Tibial nerve (tissue), 4 donors: ENCODE measurements at places on chromosomes 12 and 14.

- no peaks in the 10 kb centered on the region for H3K36me3 ChIP-seq
- no peak overlapping the region for H3K27ac ChIP-seq
- no peaks in the 10 kb centered on the region for H3K4me1 ChIP-seq
- H3K27me3 ChIP-seq, result no peaks in the 10 kb centered on the region
- H3K4me3 ChIP-seq, result no peak overlapping the region
- DNase-seq, result no peak
Measured at GRCh38 chr12:67419810-67420209, 150.7 kb downstream of the CAND1 start.

- H3K27me3 ChIP-seq, result no peaks in the 10 kb centered on the region
- H3K36me3 ChIP-seq, result no peaks in the 10 kb centered on the region
- no peak overlapping the region for H3K4me3 ChIP-seq
- no peaks in the 10 kb centered on the region for H3K4me1 ChIP-seq
- H3K27ac ChIP-seq, result no peak overlapping the region
Measured at GRCh38 chr12:103336940-103337339, 158.8 kb downstream of the C12orf42 start.

DNA sequence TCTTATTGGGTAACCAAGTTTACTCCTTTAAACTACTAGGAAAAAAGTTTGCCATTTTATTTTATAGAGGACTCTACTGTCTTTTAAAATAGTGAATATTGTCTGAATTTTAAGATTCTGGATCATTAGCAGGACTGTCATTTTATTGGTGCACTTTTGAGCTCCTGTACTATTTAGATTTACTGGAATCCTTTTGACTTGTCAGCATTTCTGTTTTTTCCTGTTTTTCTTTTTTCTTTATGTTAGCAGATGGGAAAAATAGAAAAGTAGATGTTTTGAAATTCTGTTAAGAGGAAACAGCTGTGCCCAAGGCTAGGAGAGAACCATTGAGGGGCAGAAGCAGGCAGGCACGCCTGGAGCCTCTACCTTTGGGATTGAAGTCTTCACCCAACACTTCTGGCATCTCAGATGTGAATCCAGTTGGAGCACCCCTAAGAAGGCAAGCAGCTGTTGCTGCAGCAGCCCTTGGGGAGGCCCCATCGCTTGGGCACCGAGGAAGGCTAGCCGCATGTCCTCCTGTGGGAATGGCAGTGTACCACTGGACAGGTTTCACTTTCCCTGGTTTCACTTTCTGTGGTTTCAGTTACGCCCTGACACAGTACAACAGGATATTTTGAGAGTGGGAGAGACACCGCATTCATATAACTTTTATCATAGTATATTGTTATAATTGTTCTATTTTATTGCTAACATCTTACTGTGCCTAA lies 11.5 kb downstream of the RIMKLB start:
- peaks cover 57% of the 10 kb centered on the region for H3K4me1 ChIP-seq
- peak overlapping the region; percentile 74 for H3K27ac ChIP-seq
- H3K27me3 ChIP-seq, result no peaks in the 10 kb centered on the region
- peak overlapping the region; percentile 20 for H3K4me3 ChIP-seq
- H3K36me3 ChIP-seq, result peaks cover 8% of the 10 kb centered on the region

DNA sequence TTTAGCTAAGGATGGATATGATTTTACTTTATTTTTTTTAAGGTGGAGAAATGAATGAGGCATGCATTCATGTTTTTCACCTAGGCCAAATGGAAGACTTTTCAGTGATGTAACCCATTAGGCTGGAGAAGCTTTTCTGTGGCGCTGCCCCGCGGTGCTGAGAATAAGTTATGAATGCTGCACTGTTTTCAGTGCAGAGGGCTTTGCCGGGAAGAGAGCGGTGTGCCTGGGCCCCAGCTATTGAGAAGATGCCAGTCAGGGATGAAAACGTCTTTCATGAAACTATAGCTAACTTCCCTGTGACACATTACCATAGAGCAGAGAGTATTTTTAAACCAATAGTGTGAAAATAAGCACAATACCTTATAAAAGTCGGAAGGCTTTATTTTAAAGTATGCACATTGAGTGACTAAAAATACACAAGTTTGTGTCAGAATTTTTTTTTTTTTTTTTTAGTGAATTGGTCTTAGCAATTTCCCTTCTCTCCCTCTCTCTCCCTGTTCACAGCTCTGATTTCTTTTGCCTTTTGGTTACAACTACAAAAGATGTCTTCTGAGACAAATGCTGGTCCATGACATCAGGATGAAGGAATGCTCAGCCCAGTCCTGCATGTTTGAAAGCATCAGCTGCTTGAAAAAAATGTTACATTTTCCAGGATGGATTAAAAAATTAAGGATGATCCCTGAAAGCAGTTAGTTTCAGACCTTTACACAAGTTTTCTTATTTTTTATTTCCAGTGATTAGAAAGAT lies 48.3 kb downstream of the NPAS3 start:
- no peaks in the 10 kb centered on the region for H3K36me3 ChIP-seq
- H3K4me3 ChIP-seq, result no peak overlapping the region
- peak overlapping the region; percentile 27 for H3K27ac ChIP-seq
- no peak for DNase-seq
- H3K27me3 ChIP-seq, result no peaks in the 10 kb centered on the region

DNA sequence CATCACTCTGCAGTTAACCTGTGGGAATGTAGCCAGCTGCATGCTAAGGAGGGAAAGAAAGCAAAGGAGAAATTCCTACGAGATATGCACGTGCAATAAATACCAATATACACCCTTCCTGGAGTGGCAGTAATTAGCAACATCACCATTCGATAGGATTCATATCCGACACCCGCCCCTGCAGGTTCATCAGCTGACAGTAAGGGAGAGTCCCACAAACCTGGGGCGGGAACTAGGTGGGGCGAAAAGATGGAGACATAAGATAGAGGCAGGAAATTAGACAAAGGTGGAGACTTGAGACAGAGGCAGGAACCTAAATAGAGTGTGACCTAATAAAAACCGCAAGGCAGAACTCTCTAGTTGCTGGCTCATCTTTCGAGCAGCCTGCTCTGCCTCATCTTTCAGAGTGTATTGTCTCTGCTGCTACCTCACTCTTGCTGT lies 51.6 kb downstream of the PLEKHG3 start:
- H3K36me3 ChIP-seq, result no peaks in the 10 kb centered on the region
- no peaks in the 10 kb centered on the region for H3K4me1 ChIP-seq
- H3K27me3 ChIP-seq, result no peaks in the 10 kb centered on the region
- H3K27ac ChIP-seq, result no peak overlapping the region

DNA sequence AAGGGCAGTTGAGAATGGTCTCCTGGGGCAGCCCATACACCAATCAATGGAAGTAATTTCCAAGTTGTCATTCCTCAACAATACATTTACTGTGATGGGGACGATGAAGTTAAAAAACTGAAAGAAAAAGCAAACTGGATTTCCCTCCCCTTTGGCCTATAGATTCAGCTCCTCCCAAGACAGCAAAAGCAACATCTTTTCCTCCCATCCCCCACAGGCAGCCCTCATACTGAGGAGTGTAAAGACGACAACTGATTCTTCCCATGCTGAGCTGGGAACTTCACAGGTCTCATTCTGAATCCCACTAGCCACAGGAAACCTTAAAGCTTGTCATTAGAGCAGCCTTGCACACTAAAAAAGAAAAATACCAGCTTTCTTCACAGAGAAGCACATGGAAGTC lies 48.5 kb downstream of the PITPNM2 start:
- no peak overlapping the region for H3K4me3 ChIP-seq
- H3K27me3 ChIP-seq, result no peaks in the 10 kb centered on the region
- H3K36me3 ChIP-seq, result no peaks in the 10 kb centered on the region
- no peak overlapping the region for H3K27ac ChIP-seq

GRCh38 chr14:102235275-102235897 lies 69.6 kb downstream of the MOK start:
- H3K4me1 ChIP-seq, result no peaks in the 10 kb centered on the region
- H3K27me3 ChIP-seq, result no peaks in the 10 kb centered on the region
- no peaks in the 10 kb centered on the region for H3K36me3 ChIP-seq
- H3K27ac ChIP-seq, result no peak overlapping the region
- H3K4me3 ChIP-seq, result no peak overlapping the region
- peak; percentile 82 for DNase-seq

GRCh38 chr14:70759398-70759797 lies 49.9 kb downstream of the MAP3K9 start:
- H3K4me3 ChIP-seq, result no peak overlapping the region
- no peaks in the 10 kb centered on the region for H3K27me3 ChIP-seq
- DNase-seq, result no peak
- no peaks in the 10 kb centered on the region for H3K36me3 ChIP-seq

DNA sequence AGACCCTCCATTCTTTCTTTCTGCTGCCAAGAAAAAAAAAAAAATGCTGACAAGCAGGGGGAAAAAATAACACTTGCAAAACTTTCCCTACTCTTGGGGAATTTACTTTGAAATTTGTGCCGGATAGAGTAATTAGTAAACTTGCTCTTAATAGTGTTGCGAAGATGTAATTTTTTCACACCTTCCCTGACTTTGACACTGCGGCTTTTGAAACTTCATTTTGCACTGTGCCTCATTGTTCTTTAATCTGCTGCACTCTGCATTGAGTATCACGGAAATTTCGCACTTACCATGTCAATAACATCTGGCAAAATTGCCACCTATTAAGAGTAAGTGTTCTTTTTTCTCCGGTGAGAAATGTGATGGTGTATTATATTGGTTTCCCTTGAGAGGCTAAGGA lies 596.1 kb downstream of the VRK1 start:
- no peak overlapping the region for H3K4me3 ChIP-seq
- no peaks in the 10 kb centered on the region for H3K36me3 ChIP-seq
- peaks cover 4% of the 10 kb centered on the region for H3K4me1 ChIP-seq
- no peak for DNase-seq
- H3K27me3 ChIP-seq, result no peaks in the 10 kb centered on the region
- no peak overlapping the region for H3K27ac ChIP-seq

- no peak for DNase-seq
- H3K4me1 ChIP-seq, result no peaks in the 10 kb centered on the region
- no peaks in the 10 kb centered on the region for H3K27me3 ChIP-seq
- no peak overlapping the region for H3K4me3 ChIP-seq
- H3K36me3 ChIP-seq, result no peaks in the 10 kb centered on the region
Measured at GRCh38 chr12:77060136-77060882, 5.1 kb downstream of the E2F7 start.

- H3K36me3 ChIP-seq, result no peaks in the 10 kb centered on the region
- no peaks in the 10 kb centered on the region for H3K4me1 ChIP-seq
- H3K27ac ChIP-seq, result no peak overlapping the region
- H3K27me3 ChIP-seq, result no peaks in the 10 kb centered on the region
- no peak for DNase-seq
Measured at GRCh38 chr12:25681580-25681979, 128.5 kb upstream of the LMNTD1 start.

- H3K4me1 ChIP-seq, result no peaks in the 10 kb centered on the region
- DNase-seq, result no peak
- H3K36me3 ChIP-seq, result no peaks in the 10 kb centered on the region
- H3K4me3 ChIP-seq, result no peak overlapping the region
- no peaks in the 10 kb centered on the region for H3K27me3 ChIP-seq
Measured at GRCh38 chr12:4241592-4241991, 32.0 kb upstream of the CCND2 start.

- no peaks in the 10 kb centered on the region for H3K36me3 ChIP-seq
- H3K4me3 ChIP-seq, result no peak overlapping the region
- no peaks in the 10 kb centered on the region for H3K27me3 ChIP-seq
- no peak for DNase-seq
Measured at GRCh38 chr14:106556665-106557289, 1030.4 kb downstream of the TMEM121 start.

DNA sequence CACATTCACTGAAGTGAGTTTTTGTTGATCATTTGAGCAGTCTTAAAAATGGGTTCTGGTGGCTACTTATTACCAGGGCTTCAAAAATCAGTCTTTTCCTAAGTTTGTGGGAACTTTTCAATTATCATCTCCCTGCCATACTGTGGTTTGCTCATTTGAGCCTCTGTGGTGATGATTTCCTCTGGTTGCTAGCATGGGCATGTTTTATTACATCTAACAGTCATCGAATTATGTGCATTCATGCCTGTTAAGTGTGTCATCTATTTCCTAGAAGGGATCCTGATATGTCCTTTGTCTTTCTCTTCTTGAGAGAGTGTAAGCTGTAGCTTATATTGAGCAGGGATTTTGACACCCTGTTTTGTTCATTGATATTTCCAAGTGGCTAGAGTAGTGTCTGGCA lies 116.8 kb downstream of the WIF1 start:
- no peaks in the 10 kb centered on the region for H3K36me3 ChIP-seq
- H3K27me3 ChIP-seq, result no peaks in the 10 kb centered on the region
- H3K4me1 ChIP-seq, result no peaks in the 10 kb centered on the region
- H3K27ac ChIP-seq, result no peak overlapping the region
- no peak overlapping the region for H3K4me3 ChIP-seq

DNA sequence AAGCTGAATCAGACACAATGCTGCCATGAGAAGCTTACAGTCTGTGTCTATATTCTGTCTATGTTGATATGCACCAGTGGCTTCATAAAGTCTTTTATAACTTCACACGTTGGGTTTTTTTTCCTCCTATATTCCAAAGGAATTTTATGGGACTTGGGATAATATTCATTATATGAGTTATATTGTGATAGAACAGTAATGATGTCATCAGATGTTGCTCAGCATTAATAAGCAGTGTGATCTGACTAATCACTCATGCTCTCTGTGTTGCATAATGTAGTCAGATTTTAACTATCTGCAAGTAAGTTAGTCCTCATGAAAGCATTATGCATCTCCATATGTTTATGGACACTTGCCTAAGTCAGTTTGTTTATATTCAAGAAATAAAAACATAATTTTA lies 159.6 kb downstream of the PLCZ1 start:
- H3K36me3 ChIP-seq, result no peaks in the 10 kb centered on the region
- no peak overlapping the region for H3K4me3 ChIP-seq
- H3K4me1 ChIP-seq, result no peaks in the 10 kb centered on the region

DNA sequence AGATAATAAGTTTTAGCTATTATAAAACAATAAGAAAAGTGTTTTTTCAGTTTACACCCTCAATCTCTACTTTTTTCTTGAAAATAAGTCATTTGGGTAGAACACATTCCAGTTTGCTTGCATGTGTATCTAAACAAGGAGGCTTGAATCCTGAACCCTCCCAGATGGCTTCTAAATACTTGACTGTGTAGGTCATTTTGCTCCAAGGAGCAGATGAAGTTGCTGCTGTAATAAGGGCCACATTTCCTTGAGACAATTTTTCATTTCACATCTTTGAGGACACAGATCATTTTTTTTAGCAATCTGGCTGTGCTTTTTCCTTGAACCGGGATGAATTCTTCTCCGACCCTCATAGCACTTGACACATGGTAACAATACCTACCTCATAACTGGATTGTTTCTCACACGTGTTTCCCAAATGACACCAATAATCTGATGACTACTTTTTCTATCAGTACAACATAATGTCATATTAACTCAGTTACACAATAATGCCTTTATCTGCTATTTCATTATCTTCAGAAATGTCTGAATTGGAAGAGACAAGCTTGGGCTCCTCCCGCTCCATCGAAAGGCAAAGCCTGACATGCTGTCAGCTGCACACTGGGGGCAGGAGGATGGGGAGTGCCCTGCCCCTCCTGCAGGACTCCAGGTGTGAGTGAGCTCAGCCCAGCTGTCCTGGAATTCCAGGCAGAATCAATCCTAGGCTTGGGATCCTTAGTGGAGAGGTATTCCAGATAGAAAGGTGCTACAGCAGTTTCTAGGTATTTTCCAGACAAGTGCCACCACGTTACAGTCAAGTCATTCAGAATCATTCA lies 30.9 kb downstream of the GPHB5 start:
- H3K36me3 ChIP-seq, result no peaks in the 10 kb centered on the region
- no peak overlapping the region for H3K27ac ChIP-seq
- H3K4me1 ChIP-seq, result no peaks in the 10 kb centered on the region
- H3K4me3 ChIP-seq, result no peak overlapping the region
- no peak for DNase-seq
